Esophagus squamous epithelium (tissue), 5 donors: ENCODE measurements at places on chromosomes 6 and 20.

GRCh38 chr6:125728739-125729138 lies 20.7 kb upstream of the HEY2 start:
- no peak for DNase-seq

GRCh38 chr6:35082733-35083403 lies 58.3 kb downstream of the TCP11 start:
- DNase-seq = no peak

DNA sequence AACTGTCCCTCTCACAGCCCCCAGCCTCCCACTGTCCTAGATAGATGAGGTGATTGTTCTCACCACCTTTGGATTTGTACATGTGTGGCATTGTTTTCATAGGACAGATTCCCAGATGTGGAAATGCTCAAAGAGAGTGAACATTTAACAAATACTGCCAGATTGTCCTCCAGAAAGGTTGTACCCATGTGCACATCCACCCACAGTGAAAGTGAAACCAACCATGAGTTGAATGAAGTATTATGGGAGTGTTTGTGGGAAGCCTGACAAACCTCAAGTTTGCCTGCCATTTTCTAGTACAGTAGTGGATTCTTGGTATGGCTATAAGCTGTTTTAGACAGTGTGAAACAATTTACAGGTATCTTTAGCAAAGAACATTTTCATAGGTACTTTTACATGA lies 42.7 kb downstream of the ANKRD6 start:
- DNase-seq = no peak

- DNase-seq = no peak
Measured at GRCh38 chr20:11452326-11452725, 465.4 kb upstream of the BTBD3 start.

DNA sequence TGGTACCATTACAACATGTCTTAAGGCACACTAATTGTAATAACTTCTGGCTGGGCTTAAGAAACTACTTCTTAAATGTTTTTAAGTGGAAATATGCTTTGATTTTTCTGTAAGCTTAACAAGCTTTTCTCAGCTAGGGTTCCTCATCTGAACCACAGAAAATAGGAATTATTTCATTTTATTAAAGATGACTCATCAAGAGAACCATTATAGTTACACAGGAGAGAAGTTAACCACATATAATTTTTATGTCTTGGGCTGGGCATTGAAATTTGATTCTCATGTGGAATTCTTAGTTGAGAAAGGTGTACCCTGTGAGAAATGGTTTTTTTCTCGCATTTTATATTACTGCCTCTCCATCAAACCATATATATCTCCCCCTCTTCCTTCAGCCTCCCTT lies 75.1 kb downstream of the QKI start:
- DNase-seq = no peak

DNA sequence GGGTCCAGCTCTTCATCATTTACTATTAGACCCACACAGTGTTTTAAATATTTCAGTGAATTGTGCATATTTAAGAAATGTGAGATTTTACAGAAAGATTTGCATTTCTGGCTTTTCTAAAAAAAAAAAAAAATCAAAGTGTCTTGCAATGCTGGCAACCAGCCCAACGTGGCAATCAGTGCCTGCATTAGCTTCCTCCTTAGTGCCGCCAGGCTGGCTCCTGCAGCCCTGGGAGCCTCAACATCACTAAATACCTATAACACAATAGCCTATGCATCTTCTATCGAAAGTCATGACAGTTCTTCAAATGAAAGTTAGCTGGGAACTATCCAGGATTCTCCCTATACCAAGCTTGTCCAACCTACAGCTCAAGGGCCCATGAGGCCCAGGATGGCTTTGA lies 9.4 kb upstream of the CD93 start:
- DNase-seq = no peak

- DNase-seq = no peak
Measured at GRCh38 chr20:37411408-37412219, 65.7 kb downstream of the SRC start.

GRCh38 chr6:7998103-7998725 lies 66.0 kb downstream of the BLOC1S5 start:
- no peak for DNase-seq

GRCh38 chr6:37624606-37625574 lies 72.8 kb downstream of the MDGA1 start:
- DNase-seq = no peak
